Heart right ventricle (tissue), 16 donors: ENCODE measurements at places on chromosomes 12 and 14. TPM values are rescaled to one million over a fixed set of nuclear protein-coding genes. Genes with fewer than 3 reads are reported as not detected.

JPH4 gene
- 0.15 TPM for total RNA-seq

KCNA5 gene
- 2.4 TPM for total RNA-seq

SLC5A8 gene
- total RNA-seq, result not detected

ACRBP gene
- 3.4 TPM for total RNA-seq

GLIPR1L1 gene
- not detected for total RNA-seq

SPATS2 gene
- total RNA-seq, result 4.9 TPM

JAG2 gene
- 21.5 TPM for total RNA-seq

- DNase-seq, result peak; percentile 82
These were observed 124.2 kb downstream of the HMGA2 start for GRCh38 chr12:65948320-65949008.

- no peak for DNase-seq
These were observed 2.5 kb downstream of the SYNE2 start for GRCh38 chr14:63855281-63855680.

GRCh38 chr12:26172946-26173552, 22.3 kb upstream of the SSPN start:
- DNase-seq, result no peak

- DNase-seq, result no peak
These were observed 19.8 kb downstream of the ACAD10 start for GRCh38 chr12:111705672-111706071.

GRCh38 chr12:131347732-131348131, 363.2 kb upstream of the SFSWAP start:
- DNase-seq, result no peak

DNA sequence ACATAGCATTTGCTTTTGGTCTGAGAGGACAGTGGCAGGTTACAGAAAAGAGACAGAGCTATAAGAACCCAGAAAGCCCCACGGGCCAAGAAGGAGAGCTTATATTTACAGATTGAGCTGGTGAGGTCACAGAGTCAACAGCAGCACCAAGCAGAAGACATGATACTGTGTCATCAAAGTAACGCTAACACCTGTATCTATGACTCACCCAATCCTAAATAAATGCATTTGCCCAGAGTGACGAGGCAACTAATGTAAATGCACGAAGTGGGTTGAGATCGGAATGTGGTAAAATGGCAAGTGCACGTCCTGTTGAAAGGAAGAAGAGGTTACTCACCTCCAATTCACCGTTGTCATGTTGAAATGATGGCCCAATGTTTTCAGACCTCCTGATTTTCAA, 6.7 kb upstream of the CD163L1 start:
- no peak for DNase-seq

DNA sequence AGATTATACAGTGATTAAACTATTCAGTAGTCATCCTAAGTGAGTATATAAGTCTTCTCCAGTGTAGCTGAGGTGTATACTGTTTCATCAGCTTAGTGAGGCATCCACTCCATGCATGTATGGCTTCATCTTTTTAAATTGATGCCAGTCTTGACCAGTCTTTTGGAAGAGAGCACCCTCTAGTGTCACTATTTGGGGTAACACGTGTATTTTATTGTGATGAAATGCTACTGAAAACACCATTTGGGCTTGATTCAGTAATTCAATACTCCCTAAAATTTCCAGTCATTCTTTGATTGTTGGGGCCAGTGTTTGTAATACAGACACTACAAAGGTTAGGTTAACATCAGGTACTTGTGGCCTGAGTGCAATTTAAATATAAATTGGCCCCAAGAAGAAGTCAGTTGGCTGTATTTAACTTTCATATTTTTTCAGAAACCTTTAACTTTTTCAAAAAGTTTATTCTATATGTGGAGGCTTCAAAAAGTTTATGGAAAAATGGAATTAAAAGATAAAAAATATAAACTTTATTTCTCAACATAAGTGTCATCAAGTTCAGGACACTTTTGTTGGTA, 35.3 kb downstream of the MIPOL1 start:
- no peak for DNase-seq

DNA sequence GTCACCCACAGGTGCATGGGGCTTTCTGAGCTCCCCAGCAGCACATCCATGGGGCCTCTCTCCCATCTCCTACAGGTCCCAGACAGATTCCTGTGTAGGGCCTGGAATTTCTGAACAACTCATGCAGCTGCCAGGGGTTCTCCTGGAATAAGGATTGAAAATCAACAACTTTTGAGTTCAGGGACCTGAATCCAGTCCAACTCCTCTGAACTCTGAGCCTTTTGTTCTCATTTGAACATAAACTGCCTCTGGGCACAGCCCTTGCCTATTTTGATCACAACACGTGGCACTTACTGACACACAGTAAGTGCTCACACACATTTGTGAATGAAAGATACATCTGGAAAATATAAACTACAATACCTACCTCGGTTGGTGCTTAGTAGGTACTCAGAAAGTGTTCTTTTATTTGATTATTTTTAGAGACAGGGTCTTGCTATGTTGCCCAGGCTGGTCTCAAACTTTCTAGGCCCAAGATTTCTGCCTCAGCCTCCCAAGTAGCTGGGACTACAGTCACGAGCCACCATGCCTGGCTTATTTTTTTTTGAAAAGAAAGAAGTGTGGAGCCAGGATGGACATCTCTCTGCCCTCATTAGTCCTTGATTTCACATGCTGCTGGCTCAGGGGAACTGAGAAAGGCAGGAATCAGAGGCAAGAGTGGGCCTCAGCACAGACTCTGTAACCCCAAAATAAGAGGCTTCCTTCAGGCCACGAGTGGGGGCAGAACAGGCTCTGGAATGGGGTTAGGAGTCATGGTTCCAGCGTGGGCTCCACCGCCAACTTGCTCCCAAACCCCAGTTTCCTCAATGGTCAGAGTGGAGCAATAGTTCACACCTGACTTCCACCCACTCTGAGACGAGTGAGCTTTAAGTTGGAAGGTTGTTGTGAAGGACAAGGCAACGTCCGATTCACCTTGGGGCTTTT, 27.0 kb downstream of the SYNE3 start:
- no peak for DNase-seq

DNA sequence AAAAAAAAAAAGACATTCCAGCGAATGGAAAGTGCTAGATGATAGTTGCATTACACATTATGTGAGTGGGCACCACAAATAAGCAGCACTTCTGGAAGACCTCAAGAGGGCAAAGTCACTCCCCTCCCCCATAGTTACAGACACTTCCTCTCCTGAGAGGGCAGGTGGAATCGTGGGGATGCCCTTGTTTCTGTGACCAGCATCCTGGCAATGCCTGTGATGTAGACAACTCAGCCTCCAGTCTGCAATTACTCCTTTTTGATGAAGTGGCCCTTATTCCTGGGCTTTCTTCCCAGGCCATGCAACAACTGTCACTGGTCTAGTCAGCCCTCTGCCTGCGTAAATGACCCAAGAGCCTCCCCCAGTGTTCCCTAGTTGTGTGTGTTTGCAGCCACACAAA, 104.8 kb downstream of the VRK1 start:
- no peak for DNase-seq

- DNase-seq, result peak; percentile 6
These were observed 82.6 kb upstream of the GTF2A1 start for GRCh38 chr14:81303258-81303935.

- no peak for DNase-seq
These were observed 40.2 kb upstream of the RPL10L start for GRCh38 chr14:46691819-46692218.

GRCh38 chr12:19245106-19245505, 115.6 kb downstream of the PLEKHA5 start:
- no peak for DNase-seq

DNA sequence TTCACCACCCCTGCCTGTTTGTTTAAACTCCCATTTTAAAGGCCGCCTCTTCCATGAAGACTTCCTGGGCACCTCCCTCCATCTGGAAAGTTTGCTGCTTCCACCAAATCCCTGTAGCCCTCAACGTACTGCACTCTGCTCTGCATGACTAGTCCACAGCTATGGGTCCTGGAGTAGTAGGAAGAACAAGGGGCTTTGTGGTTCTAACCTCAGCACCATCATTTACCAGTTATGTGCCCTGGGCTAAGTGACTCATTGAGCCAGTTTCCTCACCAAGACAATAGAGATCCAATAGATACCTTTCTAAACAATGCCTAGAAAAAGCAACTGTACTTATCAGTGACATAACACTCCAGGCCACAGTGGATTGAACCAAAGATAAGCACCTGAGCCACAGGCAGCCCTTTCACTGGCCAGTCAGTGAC, 8.5 kb upstream of the LTBP2 start:
- no peak for DNase-seq

- no peak for DNase-seq
These were observed 113.0 kb downstream of the ZFP36L1 start for GRCh38 chr14:68679746-68680467.

- no peak for DNase-seq
These were observed 28.2 kb downstream of the FGF6 start for GRCh38 chr12:4417455-4417854.

DNA sequence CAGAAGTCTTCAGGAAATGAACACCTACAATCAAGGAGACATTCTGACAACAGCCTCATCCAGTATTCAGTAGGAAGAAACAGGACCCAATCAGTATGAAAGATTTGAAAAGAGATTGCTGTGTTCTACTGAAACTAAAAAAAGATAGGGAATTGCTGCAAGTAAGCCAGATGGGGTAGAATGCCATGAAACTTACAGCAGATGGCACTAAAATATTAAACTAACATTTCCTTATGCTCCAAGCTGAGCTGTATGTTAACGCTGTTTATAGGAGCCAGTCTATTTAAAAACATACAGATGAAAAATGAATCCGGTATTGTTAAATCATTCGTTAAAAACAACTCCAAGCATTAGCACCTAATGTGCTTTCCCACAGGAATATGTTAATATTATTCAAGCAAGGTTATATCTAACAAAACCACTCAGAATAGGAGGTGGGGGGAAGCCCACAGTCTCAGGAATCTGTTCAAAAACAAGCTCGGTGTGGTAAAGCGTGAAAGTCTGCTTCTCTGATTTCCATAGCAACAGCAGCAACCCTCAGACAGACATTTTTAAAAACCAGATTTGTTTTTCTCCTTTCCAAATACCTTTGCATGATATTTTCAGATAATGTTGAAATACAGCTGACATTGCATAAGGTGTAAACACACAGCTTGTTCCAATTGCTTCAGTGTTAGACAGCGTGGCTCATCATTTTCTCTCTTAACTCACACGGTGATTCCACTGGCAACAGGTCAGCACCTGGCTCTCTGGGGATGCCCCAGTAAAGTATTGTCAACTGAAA, 131.4 kb upstream of the CCDC175 start:
- no peak for DNase-seq

- DNase-seq, result no peak
These were observed 22.1 kb downstream of the MTHFD1 start for GRCh38 chr14:64410084-64410774.

DNA sequence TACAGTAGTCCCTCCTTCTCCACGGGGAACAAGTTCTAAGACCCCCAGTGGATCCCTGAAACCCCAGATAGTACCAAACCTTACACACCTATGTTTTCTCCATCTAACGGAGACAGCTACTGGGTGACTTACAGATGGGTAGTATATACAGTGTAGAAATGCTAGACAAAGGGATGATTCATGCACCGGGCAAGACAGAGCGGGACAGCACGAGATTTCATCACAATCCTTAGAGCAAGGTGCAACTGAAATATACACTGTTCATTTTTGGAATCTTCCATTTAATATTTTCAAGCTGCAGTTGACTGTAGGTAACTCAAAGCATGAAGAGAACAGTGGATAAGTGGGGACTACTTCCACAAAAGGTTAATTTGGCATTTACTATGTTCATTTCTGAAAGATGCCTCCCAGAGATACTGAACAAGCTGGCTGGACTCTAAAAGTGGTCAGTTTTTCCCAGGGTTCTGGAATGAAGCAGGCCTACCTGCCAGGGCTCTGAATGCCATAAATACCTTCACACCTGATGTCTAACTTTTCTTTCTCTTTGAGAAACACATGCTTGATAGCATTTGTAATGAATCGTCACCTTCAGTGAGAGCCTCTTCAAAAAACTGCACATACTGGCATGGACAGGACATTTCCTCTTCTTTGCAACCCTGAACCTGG, 127.7 kb upstream of the FOXN3 start:
- no peak for DNase-seq

DNA sequence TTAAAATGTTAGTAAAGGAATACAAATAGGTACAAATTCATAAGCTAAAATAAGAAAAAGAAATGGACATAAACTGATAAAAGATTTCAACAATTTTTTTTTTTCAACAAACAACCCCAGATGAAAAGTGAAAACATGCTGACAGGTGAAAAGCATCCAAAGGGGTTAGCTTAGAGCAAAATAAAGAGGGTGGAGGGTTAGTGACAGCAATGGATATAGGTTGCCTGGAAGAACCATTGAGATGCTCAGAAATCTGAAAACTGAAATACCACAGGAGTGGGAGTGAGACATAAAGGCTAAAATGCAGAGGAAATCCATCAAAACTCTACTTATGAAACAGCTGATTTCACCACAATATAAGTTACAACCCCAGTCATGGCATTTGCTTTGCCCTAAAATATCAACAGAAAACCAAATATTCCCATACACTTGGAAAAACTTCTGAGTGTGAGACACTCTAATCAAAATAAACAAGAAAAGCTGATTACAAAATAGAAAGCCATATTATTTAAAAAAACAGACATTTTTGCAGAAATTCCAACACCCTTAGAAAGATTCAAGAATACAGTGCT, 136.3 kb upstream of the PLEKHG7 start:
- DNase-seq, result no peak

- no peak for DNase-seq
These were observed 167.5 kb upstream of the FKBP4 start for GRCh38 chr12:2627076-2627834.

DNA sequence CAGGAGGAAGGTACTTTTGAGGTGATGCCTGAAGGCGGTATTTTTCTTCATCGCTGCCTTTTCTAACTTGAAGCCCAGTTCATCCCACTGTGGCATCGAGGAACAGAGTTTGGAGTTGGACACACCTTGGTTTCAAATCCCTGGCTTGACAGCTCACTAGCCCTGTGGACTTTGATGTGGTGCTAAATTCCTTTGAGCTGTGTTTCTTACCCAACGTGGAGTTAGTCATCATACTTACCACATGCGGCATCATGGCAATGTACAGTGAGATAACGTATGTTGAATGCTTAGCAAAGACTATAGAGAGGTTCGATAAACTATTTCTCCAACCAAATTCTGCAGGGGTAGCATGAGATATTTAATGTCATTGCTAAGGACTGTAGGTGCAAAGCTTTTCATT, 3.4 kb downstream of the PLEKHG3 start:
- no peak for DNase-seq

- no peak for DNase-seq
These were observed 118.4 kb downstream of the SUDS3 start for GRCh38 chr12:118494776-118495175.

DNA sequence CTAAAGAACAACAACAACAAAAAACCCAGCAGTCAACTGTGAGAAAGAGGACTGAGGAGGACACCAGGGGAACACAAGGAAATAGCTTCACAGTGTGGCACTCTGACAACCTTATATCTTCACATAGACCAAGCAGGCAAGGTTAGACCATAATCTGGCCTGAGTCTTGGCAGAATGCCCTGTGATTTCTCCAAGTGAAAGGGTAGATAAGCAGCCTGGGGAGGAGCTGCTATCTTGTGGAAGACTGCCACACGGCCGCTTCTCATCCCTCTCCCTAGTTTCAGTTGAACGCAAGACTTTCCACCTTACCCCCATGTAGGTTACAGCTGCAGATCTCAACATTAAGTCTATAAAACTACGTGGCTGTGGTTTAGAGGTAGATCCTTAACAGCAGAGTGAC, 3.7 kb downstream of the SLC25A21 start:
- DNase-seq, result no peak

GRCh38 chr14:49134940-49135339, 451.2 kb downstream of the RPS29 start:
- no peak for DNase-seq
